Muscle of leg (tissue), 16 donors: ENCODE measurements at places on chromosomes 2 and 18.
A peak's percentile ranks its signal among the peaks of the same experiment; 100 is the strongest.

- DNase-seq, result peak; percentile 70
Measured at GRCh38 chr2:138723196-138723987, 56.8 kb downstream of the NXPH2 start.

GRCh38 chr18:43876748-43877147, 599.5 kb upstream of the SYT4 start:
- peak; percentile 47 for DNase-seq

- peak; percentile 54 for DNase-seq
Measured at GRCh38 chr2:104862058-104862941, 8.4 kb downstream of the POU3F3 start.

GRCh38 chr2:159968279-159968900, 94.0 kb downstream of the PLA2R1 start:
- DNase-seq, result peak; percentile 77

- no peak for DNase-seq
Measured at GRCh38 chr2:241857041-241857541, 1.6 kb downstream of the PDCD1 start.

DNA sequence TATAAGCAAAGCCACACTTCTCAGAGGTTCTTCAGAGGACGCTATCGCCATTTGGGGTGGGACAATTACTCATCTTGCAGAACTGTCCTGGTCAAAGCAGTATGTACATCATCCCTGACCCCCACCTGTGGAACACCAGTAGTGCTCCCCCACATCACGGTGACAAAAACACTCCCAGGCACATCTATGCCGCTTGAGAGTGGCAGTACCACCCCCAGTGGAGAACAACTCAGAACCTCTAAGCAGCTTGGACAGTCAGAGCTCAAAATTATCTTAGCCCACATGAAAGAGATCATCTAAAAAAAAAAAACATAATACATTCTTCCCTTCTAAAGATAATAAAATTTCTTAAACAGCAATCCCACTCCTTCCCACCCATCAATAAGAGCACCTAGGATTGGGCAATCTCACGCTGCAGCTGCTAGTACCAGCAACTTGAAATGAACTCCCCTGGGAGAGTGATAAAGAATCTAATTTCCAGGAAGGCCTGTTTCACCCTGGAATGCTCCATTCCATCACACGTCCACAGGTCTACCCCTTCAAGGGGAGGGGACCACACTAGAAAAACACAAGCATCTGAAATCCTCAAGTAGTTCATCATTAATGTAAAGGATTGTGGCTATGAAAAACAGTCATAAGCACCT, 31.7 kb downstream of the LRP2 start:
- DNase-seq, result no peak

DNA sequence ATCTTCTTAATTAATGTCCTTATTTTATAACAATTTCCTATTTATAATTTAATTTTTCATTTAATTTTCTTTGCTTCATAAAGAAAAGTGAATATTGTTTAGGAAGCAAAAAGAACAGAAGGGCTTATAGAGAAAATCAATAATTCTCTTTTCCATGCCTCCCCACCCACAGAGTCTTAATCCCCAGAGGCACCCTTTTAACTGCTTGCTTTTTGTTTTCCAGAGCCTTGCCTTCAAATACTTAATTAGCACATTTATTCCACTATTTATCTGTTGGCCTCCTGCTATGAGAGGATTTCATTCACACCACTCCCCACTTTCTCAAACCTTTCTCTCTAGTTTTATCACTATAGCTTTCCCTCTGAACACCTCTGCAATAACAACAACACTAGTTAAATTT, 373.6 kb downstream of the MBD2 start:
- DNase-seq, result no peak

DNA sequence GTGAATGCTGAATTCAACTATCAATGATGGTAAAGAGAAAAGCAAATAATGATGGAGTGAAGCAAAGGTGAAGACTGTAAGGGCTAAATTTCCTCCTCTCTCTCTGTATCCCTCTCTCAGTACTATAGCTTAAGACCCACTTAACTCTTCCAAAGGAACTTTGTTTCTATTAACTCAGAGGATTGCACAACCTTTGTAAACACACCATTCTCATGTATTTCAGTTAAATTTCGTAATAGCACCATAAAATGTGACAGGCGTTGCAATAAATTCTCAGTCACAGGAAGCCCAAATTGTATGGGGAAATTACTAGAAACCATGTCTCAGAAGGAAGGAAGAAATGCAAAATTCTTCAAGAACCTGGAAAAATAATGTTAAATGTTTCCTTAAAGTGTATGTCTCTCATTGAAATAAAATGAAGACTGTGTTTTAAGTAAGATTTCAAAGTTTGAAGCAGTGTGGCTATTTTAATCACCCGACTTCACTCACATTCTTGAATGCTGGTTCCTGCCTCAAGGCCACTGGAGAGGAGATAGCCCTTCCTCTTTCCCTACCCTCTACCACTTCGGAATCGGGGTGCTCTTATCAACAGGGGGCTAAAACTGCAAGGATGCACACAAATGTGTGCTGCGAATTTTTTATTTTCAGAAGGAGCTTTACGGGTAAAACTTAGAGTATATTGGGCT, 112.1 kb downstream of the FTCDNL1 start:
- DNase-seq, result peak; percentile 40
